T-helper 1 cell treated with Interleukin-12 subunit alpha and Interleukin-12 subunit beta and Interleukin-4 antibody, amounts not matched to agents 30 ng/mL and 1 ng/mL, for 36 hours (primary cell): ENCODE measurements at places on chromosomes 12 and 14. TPM values are rescaled to one million over a fixed set of nuclear protein-coding genes. Genes with fewer than 3 reads are reported as not detected.

The LTA4H gene
- total RNA-seq = 47.3 and 50.1 TPM in 2 replicates

The AMHR2 gene
- not detected in 2 replicates for total RNA-seq

The C14orf132 gene
- total RNA-seq = 0.12 and 0.39 TPM in 2 replicates

The CLEC4A gene
- 0.39 and 0.46 TPM in 2 replicates for total RNA-seq

The NEMP1 gene
- 40.0 and 45.4 TPM in 2 replicates for total RNA-seq

The CLEC9A gene
- total RNA-seq = not detected in 2 replicates

The TTC6 gene
- total RNA-seq = not detected in 2 replicates

The PLXNC1 gene
- 35.5 and 38.7 TPM in 2 replicates for total RNA-seq

The ETFBKMT gene
- total RNA-seq = 0.29 and 0.83 TPM in 2 replicates

The STXBP6 gene
- not detected in 2 replicates for total RNA-seq
